Cerebellar cortex (tissue), 1 donor: ENCODE measurements at places on chromosomes 2 and 18.
A peak's percentile ranks its signal among the peaks of the same experiment; 100 is the strongest.

DNA sequence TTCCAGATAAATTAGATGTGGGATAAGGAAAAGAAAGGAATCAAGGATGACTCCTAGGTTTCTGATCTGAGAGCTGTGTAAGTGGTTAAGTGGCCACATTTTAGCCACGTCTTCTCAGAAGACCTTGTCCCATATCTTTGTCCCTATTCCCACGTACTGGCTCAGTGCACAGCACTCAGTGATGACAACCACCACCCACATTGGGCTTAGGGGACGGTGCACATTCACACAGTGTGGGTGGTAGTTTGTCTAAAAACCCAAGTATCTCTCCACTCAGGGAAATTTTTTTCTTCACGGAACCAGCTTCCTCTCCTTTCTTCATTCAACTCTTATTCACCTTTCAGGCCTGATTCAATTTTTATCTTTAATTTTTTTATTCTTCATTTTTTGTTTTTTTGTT lies 30.6 kb upstream of the GCC2 start:
- DNase-seq, result no peak

- DNase-seq, result no peak
Observed at GRCh38 chr2:226115102-226115831, 684.4 kb downstream of the IRS1 start.

- no peak for DNase-seq
Observed at GRCh38 chr2:212923393-212923792, 228.0 kb downstream of the IKZF2 start.

- DNase-seq, result no peak
Observed at GRCh38 chr2:41320491-41320890, 727.3 kb upstream of the PKDCC start.

DNA sequence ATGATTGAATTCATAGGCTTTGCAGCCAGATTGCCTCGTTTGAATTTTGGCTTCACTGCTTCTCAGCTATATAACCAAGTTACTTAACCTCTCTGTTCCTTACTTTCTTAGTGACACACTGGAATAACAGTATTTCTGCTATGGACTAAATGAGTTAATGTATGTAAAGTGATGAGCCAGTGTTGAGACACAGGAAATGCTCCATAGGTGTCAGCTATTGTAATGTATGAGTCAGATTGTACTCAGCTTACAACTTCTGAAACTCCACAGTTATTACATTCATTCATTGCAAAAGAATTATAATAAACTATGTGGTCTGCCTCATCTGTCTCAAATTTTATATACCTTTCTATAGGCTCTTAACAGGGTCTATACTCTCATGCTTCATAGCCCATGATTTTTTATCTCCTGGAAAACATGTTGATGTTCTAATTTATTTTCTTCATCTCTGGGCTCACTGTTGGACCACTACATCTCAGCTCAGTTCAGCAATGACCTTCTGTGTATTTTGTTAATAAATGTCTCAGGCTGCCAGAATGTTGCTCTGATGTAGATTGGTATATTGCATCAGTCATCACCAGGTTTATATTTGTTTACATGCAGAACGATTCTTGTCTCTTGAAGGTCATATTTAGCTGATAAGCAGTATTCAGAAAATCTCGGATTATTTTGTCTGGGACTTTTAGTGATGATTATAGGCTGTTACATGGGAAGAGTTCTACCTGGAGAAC lies 76.2 kb downstream of the MAP3K20 start:
- no peak for DNase-seq

DNA sequence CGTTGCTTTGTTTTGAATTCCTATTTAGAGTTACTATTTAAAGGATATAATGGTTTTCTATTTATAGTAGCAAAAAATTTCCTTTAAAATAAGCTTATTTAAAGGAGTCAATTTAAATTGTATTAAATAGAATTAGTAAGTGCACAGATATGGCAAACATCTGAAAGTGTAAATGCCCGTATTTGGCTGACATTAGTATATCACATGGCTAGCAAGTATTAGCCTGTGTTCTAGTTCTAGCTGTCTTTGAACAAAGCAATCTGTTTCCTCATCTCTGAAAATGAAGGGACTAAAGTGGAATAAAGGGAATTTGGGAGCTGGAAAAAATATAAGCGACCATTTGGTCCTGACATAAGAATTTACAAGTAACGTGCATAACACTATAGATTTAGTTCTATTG lies 32.2 kb downstream of the PELI1 start:
- no peak for DNase-seq

DNA sequence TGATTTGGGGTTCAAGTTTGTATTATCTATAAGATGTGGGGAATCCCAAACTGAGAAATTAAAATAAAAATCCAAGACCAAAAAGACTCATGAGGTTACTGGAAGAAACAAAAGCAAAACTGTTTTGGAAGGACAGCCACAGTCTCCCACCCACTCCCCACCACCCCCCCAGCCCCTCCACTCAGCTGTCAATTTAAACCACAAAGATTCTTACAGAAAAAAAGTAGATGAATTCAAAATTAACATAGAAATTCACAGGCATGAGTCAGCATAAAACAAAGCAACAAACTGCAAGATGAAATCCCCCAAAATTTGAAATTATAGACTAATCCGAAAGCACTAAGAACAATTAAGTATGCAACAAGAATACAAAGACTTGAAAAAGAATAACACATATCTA lies 12.1 kb downstream of the MAP4K3 start:
- no peak for DNase-seq

DNA sequence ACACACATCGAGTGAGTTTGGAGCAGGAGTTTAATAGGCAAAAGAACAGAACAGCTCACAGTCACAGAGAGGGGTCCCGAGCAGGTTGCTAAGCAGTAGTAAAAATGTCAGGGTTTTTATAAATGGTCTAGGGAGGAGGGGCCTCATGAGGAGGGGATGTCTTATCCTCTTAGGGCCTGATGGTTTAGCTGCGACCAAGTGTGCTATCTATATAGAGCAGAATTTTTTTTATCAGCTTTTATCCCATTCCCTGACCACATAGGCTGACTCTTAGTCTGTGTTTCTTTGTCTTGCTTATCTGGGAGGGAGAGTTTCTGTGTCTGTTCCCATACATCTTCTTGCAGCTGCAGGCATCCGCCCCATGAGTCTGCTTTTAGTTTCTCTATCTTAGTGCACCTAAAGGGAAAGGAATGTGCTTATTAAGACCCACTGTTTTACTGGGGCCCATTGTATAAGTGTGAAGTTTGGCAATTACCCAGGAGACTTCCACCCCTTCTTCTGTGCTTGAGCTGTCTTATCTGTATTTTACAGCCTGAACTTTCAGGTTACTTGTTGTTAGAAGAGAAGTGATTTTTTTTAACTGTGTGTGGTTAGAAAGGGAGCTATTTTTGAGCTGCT lies 30.4 kb upstream of the GMCL1 start:
- no peak for DNase-seq

GRCh38 chr18:3605486-3605952 lies 155.5 kb downstream of the TGIF1 start:
- peak; percentile 53 for DNase-seq

DNA sequence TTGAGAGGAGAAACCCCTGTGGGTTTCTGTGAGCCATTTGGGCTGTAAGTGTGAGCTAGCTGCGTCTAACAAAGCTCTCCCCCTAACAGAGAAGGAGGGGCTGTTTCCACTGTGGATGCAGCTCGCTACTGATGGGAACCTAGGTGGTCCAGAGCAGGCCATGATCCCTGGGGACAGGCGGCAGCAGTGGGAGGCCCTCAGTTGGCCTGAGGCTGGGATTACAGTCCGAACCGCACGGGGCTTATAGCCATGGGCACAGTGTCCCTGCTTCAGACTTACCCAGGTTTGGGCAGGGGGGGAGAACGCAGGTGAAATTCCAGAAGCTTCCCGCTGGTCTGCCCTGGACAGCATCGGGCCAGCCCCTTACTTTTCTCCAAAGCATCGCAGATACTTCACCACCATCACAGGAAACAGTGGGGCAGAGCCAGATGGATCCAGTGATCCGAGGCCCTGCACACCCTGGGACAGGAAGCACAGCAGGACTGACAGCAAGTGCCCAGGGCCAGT lies 139.4 kb downstream of the SEPTIN10 start:
- DNase-seq, result no peak

- DNase-seq, result no peak
Observed at GRCh38 chr18:41814651-41815050, 140.4 kb upstream of the PIK3C3 start.

- DNase-seq, result no peak
Observed at GRCh38 chr18:46161703-46162396, 57.7 kb downstream of the HAUS1 start.

DNA sequence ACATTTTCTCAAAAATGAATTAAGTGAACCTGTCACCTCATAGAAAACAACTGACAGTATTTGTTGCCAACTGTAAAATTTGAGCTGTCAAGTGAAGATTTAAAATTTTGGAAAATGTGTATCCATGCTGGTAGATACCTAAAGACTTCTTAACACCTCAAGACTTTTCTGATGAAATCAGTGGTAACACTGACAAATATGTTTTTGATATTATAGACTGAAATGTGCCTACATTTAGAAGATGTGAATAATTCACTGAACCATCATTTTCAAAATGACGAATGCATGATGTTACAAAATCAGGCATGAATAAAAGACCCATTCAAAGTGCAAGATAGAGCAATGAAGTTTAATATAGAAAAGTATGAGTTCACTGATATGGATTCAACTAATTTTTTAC lies 51.5 kb upstream of the ASPRV1 start:
- DNase-seq, result no peak

DNA sequence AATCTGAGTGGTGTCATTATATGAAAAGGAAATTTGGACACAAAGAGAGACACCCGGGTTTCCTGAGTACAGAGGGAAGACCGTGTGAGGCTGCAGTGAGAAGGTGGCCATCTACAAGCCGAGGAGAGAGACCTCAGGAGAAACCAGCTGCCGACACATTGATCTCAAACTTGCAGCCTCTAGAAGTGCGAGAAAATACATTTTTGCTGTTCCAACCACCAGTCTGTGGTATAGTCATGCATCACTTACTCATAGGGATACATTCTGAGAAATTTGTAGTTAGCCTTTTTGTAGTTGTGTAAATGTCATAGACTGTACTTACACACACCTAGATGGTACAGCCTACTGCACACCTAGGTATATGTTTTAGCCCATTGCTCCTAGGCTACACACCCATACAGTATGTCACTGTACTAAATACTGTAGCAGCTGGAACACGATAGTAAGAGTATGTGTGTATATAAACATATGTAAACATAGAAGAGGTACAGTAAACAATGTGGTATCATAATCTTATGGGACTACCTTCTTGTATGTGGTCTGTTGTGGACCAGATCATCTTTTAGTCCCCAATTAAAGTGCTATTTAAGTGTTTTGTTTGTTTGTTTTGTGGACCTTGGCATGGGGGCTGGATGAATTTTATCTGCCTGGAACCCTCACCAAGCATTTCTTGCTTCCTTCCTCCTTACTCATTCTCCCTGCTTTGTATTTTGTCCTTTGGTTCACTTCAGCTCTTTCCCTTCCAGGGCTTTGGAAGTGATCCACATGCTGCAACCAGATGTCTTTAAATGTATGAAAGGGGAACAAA lies 38.3 kb upstream of the SESTD1 start:
- DNase-seq, result no peak

GRCh38 chr2:41294331-41294730 lies 753.5 kb upstream of the PKDCC start:
- no peak for DNase-seq

- peak; percentile 43 for DNase-seq
Observed at GRCh38 chr2:56132138-56132537, 51.7 kb upstream of the CCDC85A start.

DNA sequence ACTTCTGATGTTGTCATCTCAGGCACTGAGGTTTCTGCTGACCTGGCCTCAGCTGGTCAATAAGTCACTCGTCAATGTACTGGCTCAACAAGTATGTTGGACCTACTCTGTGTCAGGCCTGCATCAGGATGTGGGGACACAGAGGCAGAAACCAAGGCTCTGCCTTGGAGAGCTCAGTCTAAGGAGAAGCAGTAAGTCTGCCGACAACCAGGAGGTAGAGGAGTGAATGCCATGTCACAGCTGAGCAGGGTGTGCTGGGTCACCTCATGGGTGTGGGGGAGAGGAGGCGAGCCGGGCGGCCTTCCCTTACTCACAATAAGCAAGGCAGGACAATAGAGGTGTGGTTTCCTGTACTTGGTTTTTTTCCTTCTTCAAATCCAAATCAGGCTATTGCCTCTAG lies 75.8 kb downstream of the COLEC12 start:
- DNase-seq, result no peak

GRCh38 chr2:9331704-9332103 lies 91.6 kb downstream of the ITGB1BP1 start:
- no peak for DNase-seq

DNA sequence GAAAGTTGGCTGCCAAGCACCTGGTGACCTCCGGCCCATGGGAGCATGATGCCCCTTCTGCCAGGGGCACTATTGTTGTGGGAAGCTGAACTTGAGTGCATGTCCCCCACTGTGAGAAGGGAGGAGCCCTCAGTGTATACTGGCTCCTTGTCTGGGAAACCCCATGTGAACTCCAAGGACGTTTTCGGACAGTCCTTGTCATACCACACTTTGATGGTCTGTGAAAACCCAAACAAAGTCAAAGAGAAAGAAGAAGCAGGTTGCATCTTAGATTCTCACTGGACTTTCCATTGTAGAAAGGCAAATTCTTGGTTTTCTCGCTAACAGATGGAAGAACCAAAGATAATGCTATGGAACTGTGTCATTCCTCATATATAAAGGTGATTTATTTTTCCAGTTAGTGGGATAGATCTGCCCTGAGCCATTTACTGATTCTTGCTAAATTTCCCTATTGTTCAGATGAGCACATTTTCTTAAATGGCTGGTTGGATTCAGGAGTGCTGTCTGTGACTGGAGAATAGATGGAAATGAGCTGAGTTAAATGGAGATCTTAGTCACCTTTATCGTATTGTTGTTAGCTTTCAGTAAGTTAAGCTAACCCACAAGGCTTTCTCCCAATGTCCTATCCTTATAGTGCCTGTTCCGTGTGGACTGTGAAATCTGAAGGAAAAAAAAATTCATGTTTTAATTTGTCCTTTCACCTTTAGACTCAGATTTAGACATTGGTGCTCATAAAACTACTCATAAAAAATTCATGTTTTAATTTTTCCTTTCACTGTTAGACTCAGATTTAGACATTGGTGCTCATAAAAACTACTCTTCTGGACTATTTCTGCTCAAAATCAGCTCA lies 166.6 kb downstream of the ACTR3 start:
- no peak for DNase-seq

- no peak for DNase-seq
Observed at GRCh38 chr2:240256704-240257637, 116.5 kb upstream of the OTOS start.

DNA sequence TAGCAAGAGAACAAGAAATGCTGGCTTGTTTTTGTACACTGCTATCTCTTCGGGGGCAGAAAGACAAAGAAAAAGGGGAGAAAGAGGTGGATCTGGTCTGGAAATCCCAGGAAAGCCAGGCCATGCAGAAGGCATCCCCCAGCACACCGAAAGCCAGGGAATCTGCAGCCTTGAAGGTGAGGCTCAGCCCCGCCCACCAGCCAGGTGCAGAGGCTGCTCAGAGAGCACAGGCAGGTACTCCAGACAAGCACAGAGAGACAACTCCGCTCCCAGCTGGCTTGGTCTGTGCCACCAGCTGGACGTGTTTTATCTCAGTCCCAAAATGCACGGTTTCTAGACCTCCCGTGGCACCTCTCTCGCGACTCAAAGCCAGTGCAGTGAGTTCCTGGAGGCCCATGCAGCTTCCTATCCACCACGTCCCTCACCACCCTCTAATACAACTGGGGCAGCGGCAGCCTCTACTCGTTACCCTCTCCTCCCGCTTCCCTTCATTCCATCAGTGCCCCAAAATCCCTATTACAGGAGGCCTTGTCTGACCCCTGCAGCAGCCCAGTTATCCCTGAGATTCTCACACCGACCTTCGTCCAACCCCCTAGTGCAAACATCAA lies 62.8 kb downstream of the HDAC4 start:
- no peak for DNase-seq

- DNase-seq, result peak; percentile 37
Observed at GRCh38 chr2:207692206-207693065, 19.0 kb upstream of the CCNYL1 start.
